ENCODE measurements at places on chromosomes 7 and 10.

- peak; percentile 50 for DNase-seq
Measured at GRCh38 chr10:69499726-69500689, 48.7 kb downstream of the TSPAN15 start.

- DNase-seq: no peak
Measured at GRCh38 chr10:121594076-121594475, 4.2 kb downstream of the FGFR2 start.

- no peak for DNase-seq
Measured at GRCh38 chr10:132020456-132020855, 38.7 kb upstream of the BNIP3 start.

DNA sequence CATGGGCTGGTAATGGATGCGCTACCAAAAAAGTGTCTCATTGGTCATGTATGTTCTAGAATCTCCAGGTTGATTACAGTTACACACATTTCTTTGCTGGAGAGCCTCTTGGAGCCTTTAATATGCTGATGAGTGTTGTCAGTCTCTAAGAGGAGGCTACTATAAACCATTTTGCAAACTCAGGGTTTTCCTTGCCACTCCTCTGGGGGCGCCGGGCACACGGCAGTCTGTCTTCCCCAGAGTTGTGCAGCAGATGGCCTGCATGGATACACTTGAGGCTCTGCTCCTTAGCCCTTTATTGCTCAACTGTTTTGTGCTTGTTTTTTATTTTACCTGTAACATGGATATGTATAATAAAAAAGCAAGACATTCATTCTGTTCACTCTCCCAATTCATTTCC is 196.5 kb downstream of the ACTR3B start:
- no peak for DNase-seq

DNA sequence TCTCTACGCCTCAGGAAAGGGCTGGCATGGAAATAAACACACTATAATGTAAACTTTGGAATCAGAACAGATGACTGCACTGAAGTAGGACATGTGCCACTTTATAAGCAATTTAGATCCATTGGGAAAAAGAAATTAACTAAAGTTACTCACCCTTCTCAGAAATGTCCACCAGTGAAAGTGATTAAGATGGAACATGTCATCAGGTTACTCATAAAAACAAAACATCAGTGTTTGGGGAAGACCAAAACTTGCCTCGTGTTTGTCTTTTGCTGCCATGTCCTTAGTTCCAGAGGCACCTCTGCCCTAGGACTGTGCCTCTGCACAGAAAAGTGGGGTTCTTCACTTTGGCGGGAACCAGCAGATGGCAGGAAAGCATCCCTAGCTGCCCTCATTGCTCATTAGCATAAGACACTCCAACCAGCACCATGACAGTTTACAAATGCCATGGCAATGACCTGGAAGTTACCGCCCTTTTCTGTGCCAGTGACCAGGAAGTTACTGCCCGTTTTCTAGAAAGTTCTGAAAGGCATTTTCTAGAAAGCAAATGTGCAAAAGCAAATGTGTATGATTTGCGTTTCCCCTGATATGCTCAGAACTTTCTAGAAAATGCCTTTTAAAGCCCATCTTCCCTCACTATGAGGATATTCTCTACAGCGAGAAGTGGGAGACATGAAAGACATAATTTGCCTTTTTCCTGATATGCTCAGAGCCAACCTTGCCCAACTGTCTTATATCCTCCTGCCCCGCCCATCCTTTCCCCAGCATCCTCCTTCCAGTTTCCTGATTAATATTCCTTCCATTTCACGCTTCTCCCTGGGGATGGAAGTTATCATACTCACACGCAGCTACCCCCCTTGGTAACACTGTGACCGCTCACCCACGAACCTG is 258.2 kb downstream of the USP6NL start:
- DNase-seq: no peak

DNA sequence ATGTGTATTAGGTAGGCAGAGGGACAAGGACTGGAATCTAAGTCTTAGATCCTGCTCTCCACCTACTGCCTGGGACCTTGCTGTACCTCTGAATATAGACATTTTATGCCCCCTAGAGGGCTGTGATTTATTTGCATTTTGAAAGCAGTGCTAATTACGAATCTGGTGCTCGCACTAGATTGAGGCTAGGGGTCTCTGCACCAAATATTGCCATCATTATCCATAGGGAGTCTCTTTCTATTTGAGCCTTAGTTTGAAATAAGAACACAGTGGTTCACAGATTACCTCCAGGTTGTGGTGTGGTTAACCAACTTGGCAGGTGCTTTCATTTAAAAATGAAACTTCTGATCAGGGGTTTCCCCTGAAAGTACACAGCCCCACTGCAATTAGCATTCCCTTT is 41.8 kb downstream of the CNNM1 start:
- DNase-seq: no peak

GRCh38 chr7:41399171-41399570 is 303.7 kb downstream of the INHBA start:
- DNase-seq: no peak
